Ovary (tissue), 10 donors: ENCODE measurements at places on chromosomes 12 and 14.
A peak's percentile ranks its signal among the peaks of the same experiment; 100 is the strongest.

GRCh38 chr12:57380300-57380699 lies 50.5 kb downstream of the R3HDM2 start:
- DNase-seq = no peak

DNA sequence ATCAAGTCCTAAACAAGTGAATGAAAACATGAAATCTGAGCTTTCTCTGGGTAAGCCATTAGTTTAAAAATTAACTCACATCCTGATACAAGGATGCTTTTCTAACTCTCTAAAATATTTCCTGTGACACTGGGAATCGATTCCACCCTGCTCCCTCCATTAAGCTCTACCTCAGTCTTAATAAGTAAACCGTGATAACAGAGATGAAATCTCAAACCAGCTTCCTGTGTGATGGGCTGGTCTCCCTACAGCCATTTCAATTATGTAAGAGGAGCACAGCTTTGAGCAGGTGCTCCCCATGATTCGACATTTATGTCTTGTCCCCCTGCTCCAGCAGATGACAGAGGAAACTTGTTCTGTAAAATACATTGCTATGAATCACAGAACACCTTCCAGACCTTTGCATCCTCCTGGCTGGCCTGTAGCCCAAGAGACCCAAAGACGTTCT lies 59.0 kb downstream of the GAS2L3 start:
- no peak for DNase-seq

- DNase-seq = no peak
These were observed 152.7 kb downstream of the GXYLT1 start for GRCh38 chr12:41992022-41992421.

GRCh38 chr14:95478818-95479217 lies 37.6 kb downstream of the SYNE3 start:
- DNase-seq = no peak

- no peak for DNase-seq
These were observed 22.5 kb upstream of the MANSC4 start for GRCh38 chr12:27802511-27802910.

- DNase-seq = peak; percentile 23
These were observed 66.1 kb downstream of the CHGA start for GRCh38 chr14:92988786-92989755.

- no peak for DNase-seq
These were observed 57.4 kb downstream of the RPH3A start for GRCh38 chr12:112848972-112849371.

DNA sequence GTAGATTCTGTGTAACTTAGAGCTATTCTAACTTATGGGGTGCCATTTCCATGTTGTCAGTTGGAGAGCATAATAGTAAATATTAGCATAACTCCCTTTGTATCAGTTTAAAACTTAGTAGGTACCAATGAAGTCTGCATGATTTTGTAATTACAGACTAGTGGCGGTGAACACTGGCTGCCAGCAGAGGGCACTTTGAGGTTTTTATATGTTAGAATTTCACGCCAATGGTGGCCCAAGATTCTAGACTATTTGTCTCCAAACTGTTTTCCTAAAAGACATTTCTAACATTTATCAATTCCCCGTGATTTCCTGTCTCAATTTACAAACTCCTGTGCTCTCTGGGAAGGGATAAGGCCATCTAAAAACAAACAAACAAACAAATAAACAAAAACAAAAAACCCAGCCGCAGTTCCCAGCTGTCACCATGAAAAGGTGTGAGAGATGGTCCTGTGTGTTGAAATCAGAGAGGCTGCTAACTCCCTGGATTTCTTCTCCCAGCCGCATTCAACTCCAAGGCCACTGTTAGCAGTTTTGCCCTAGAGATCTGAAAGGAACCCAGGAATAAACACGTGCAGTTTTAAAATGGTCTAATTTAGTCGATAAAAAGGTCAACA lies 57.6 kb downstream of the BRMS1L start:
- no peak for DNase-seq

- DNase-seq = no peak
These were observed 379.3 kb downstream of the DPF3 start for GRCh38 chr14:72514660-72515025.

GRCh38 chr12:43579206-43579605 lies 27.2 kb upstream of the ADAMTS20 start:
- no peak for DNase-seq

GRCh38 chr12:93668919-93669418 lies 8.2 kb upstream of the CRADD start:
- no peak for DNase-seq

- DNase-seq = no peak
These were observed 35.7 kb downstream of the SIX6 start for GRCh38 chr14:60544659-60545058.

DNA sequence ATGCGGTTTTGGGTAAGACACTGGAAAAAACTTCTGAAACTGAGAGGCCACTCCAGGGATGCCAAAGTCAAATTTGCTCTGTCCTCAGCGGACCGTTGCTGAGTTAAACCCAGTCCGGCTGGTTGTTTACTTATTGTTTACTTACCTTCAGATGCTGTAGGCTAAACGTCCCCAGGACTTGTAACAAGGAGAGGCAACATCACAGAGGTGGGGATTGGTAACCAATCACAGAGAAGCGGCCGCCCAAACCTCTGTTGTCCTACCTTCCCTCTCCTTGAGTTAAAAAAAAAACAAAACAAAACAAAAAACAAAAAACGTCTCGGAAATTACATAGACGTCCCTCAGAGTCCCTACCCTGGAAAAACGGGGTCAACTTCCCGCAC lies 380 bp downstream of the ANO2 start:
- no peak for DNase-seq
